Stimulated activated CD8-positive, alpha-beta memory T cell treated with anti-CD3 and anti-CD28 coated beads, Interleukin-7, amount 100 ng/mL, for 4 hours (primary cell): ENCODE measurements at places on chromosomes 3 and 15.

DNA sequence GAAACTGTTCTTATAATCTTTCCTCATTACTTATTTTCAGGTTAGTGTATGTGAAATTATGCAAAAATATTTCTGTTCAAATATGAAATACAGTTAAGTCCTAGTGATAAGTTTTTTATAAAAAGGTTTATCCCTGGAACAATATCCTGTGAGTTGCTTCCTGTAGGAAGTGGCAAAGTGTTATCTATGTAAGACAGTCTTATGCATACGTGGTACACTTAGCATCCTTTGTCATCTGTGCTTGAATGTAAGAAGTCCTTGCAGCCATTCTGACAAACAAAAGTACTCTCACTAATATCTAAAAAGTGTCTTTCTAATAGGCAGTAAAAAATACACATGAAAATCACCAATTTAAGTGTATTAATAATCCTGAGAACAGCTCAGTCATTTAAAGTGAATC is 372.5 kb upstream of the BCHE start:
- no peak for DNase-seq

DNA sequence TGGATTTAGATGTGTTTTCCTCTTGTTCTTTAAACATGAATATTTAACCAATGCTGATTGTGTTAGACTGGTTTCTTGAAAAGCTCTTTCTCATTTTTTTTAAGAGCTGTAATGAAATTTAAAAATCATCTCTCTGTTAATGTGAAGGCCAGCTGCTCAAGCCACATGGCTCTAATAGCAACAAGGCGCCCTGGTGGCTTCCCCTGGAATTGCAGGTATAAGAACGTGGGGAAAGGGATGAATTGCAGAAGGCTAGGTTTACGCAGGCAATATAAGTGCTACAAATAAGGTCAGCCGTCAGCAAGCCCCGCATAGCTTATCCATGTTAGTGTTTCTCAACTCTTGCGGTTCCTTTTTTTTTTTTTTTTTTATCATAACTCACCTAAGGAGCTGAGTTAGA is 108.5 kb downstream of the SAMMSON start:
- DNase-seq = no peak

- DNase-seq = no peak
Measured at GRCh38 chr3:42036483-42036823, 54.7 kb upstream of the TRAK1 start.

- DNase-seq = no peak
Measured at GRCh38 chr15:34456658-34457057, 19.1 kb upstream of the GOLGA8A start.

GRCh38 chr3:107904536-107905066 is 186.2 kb downstream of the CD47 start:
- DNase-seq = no peak
